Cardiac fibroblast (primary cell): ENCODE measurements at places on chromosomes 4 and X.

GRCh38 chrX:776529-777230 lies 146.1 kb downstream of the SHOX start:
- no peak for DNase-seq

- DNase-seq: no peak
Measured at GRCh38 chrX:85930099-85930498, 117.3 kb downstream of the CHM start.

DNA sequence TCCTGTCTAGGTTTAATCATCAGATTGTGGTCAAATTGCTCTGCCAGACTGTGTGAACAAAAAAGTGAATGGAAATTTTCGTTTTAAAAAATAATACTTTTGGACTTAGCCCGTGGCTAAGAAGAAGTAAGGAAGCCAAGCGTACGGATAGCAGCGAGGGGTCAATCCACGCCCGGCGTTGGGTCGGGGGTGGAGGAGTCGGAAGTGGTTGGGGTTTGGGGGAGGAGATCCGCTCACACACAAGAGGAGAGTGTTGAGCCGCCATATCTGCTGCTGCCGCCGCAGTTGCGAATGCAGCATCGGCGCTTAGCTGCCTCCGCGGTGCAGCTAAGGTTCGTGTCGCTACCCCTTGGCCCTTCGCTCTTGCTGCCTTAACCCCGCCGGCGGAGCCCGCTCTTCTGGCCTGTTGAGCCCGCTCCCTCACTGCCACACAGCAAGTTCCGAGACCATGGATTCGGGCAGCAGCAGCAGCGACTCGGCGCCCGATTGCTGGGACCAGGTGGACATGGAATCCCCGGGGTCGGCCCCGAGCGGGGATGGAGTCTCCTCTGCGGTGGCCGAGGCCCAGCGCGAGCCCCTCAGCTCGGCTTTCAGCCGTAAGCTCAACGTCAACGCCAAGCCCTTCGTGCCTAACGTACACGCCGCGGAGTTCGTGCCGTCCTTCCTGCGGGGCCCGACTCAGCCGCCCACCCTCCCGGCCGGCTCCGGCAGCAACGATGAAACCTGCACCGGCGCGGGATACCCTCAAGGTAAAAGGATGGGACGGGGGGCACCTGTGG lies at the start of gene GSPT2:
TSS of gene GSPT2 (plus strand) at position 264 of the 779 bp plus-strand sequence. CDS start at position 449, 185 bp downstream.
- peak; percentile 81 for DNase-seq

DNA sequence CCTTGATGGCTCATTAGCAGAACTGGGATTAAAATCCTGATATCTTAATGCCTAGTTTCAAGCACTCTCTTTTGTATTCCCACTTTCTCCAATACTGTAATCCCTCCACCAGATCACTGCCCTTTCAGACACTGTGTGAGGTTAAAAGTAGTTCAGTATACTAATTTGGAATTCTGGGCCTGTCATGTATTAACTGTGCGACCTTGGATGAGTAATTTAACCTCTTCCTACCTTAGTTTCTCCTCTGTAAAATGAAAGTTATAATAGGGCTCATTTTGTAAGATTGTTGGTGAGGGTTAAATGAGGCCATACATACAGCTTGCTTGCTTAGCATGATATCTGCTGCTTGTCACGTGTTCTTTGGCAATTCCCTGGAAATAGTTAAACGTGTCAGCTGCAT lies 207.3 kb upstream of the HS3ST1 start:
- DNase-seq: no peak

DNA sequence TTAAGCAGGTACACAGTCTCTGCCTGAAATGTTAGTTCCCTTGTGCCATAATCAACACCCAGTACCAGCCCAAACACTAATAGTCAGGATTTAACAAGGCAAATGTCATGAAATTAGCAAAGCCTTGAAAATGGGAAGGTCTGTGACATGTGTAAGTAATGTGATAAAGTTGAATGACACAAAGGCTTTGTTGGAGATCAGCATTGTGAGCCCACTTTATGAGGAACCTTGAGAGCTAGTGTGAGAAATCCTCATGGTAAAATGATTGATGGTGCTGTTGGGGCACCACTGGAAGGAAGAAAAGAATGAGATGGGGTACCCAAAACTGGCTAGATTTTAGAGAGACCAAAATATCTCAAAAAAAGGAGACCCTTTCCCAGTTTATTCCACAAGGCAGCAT lies 3.3 kb upstream of the LIN54 start:
- DNase-seq: no peak

DNA sequence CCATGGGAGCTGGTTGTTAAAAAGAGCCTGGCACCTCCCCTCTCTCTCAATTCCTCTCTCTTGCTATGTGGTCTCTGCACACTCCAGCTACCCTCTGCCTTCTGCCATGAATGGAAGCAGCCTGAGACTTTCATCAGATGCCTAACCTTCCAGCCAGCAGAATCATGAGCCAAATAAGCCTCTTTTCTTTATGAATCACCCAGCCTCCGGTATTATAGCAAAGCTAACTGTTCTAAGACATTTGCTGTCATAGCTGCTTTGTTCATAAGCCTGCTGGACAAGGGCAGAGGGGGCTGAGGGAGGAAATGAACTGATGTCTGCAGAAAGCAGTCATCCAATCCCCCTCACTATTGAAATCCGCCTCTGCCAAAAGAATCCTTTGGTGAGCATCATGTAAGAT lies 196.7 kb downstream of the ZNF330 start:
- peak; percentile 69 for DNase-seq

DNA sequence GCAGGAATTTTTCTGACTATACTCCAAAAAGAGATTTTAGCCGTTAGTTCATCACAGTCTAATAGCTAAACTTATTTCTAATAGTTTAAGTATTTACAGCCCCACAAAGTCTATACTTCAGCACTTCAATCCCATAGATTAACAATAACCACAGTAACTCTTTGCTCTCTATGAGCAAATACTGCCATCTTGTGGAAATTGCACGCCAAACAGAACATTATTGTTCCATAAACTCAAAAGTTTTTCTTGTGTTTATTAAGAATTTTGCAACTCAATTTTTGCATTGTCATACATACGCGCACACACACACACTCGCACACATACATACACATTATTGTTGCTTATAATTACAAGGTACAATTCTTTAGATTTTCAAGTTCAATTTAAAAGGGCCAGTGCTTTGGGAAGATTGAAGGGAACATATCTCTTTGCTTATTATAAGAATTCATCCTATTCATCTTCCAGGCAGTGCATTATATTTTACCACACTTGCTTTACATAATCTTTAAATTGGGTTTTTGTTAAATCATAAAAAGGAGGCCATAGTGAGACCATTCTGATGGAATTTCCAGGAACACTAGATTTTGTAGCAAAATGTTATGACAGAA lies 63.8 kb upstream of the ATOH1 start:
- peak; percentile 59 for DNase-seq

- peak; percentile 25 for DNase-seq
Measured at GRCh38 chr4:188707036-188707435, 567.8 kb downstream of the TRIML1 start.

GRCh38 chr4:151990201-151990600 lies 229.4 kb upstream of the GATB start:
- peak; percentile 7 for DNase-seq

GRCh38 chr4:89023140-89023539 lies 33.8 kb downstream of the FAM13A start:
- DNase-seq: no peak

GRCh38 chr4:154465085-154465484 lies 26.5 kb downstream of the DCHS2 start:
- no peak for DNase-seq

GRCh38 chr4:41258783-41259182 lies 2.1 kb downstream of the UCHL1 start:
- peak; percentile 74 for DNase-seq

- no peak for DNase-seq
Measured at GRCh38 chr4:116636917-116637316, 448.5 kb downstream of the TRAM1L1 start.

DNA sequence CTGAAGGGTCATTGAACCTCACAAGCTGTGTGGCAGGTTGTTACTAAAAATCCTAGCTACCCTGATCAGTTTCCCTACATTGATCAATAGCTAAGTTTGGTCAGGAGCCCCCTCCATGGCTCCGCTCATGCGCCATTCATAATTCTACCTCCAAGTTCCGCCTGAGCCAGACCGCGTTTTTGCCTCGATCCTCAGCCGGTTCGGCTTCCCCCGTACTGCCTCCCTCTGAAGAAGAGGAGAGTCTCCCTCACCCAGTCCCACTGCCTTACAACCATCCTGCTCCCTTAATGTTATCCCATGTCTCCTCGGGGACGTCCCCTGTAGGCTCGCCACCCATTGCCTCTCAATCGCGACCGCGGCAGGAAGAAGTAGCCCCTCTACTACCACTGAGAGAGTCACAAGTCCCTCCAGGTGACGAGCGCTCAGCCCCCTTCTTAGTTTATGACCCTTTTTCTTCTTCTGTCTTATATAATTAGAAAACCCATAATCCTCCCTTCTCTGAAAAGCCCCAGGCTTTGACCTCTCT lies 158.2 kb downstream of the DEFB131A start:
- DNase-seq: no peak

DNA sequence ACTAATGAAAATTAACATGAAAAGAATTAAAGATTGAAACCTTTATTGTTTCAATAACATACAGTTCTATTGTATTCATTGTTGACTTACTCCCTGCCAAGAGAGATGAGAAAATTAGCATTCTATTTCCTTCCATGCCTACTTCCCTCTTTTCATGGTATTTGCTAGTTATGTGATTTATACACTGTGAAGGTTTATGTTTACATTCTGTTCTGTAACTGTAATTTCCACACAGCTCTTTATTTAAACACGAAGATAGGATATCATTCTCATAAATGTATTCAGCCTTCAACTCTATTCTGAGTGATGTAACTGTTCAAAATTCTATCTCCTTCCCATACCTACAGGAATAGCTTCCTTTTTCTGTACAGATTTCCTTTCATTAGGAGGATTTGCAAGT lies 6.6 kb downstream of the CCDC110 start:
- no peak for DNase-seq

- no peak for DNase-seq
Measured at GRCh38 chr4:37588150-37588549, 98.0 kb downstream of the RELL1 start.

DNA sequence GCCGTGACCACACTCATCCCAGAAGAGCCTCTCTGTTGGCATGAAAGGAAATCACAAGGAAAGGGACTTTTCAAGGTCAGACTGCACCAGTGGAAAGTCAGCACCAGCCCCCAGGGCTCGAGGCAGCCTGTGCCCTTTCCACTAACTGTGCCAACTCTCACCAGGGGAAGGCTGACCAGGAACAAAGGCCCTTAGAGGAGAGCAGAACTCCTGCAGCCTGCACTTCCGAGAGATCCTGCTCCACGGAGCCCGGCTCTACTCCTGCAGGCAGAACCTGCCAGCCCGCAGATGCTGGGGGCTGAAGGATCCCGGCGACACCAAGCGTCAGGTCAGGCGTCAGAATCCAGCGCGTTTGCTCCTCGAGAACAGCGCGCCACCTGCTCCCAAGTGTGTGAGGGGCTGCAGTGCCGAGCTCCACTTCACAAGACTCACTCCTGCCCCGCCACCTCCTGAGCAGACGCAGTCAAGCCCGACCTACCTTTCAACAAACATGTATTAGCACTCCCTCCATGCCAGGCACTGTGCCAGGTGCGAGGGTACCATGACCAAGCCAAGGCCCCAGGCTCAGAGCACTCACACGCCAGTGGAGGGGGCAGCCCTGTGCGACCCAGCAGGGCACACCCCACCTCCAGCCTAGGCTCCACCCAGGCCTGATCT lies 13.6 kb upstream of the HELT start:
- no peak for DNase-seq

DNA sequence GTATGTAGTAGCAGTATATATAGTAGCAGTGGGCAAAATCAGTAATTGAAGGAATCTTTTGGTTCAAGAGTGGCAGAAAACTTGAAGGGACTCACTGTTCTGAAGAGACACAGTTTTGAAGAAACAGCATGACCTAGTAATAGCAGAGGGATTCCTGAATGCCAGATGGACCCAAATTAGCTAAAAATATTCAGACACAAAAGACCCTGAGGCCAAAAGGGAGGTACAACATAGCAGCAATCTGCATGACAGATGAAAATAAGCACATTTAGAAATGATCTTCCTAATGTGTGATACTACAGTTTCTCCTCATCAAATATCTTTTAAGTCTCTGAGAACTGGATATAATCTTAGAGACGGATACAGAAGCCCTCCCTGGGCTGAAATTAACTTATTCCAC lies 536.6 kb downstream of the PPARGC1A start:
- DNase-seq: no peak

GRCh38 chrX:107118322-107119147 lies at the start of gene RBM41:
Gene RBM41, minus strand, starts transcription at chrX:107118822. Its CDS starts 49 bp downstream, at chrX:107118773.
- DNase-seq: peak; percentile 79

- DNase-seq: no peak
Measured at GRCh38 chr4:122633211-122633610, 12.3 kb upstream of the IL21 start.
